ENCODE measurements at places on chromosomes 16 and 17.

DNA sequence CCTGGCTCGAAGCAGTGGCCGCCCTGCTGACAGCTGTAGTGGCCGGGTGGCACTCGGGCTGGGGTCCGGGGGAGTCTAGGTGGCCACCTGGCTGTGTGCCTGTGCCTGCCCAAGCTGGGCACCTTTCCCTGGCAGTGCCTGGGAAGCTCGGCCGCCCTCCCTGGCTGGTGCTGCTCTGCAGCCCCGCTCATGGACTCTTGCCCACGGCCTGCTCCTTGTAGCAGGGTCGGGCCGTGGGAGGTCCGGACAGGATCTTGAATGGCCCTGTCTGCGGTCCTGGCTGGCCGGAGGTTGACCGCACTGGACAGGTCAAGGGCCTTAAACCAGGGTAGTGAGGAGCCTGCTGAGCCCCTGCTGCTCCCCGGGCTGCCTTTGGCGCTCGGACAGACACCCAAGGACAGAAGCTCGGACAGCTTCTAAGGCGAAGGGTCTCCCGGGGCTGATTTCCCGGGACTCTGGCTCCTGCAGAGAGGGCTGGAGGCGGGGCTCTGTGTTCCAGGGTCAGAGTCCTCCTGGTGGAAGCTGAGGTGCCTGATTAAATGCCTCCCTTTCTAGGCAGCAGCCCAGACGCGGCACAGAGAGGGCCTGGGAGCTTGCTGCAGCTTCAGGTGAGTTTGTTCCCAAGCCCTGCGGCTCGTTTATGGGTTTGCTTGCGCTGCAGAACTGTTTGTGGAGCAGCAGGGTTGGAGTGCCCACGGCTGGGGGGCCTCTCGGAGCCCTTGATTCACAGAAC is 6.0 kb downstream of the CAPN15 start:
- DNase-seq: no peak

DNA sequence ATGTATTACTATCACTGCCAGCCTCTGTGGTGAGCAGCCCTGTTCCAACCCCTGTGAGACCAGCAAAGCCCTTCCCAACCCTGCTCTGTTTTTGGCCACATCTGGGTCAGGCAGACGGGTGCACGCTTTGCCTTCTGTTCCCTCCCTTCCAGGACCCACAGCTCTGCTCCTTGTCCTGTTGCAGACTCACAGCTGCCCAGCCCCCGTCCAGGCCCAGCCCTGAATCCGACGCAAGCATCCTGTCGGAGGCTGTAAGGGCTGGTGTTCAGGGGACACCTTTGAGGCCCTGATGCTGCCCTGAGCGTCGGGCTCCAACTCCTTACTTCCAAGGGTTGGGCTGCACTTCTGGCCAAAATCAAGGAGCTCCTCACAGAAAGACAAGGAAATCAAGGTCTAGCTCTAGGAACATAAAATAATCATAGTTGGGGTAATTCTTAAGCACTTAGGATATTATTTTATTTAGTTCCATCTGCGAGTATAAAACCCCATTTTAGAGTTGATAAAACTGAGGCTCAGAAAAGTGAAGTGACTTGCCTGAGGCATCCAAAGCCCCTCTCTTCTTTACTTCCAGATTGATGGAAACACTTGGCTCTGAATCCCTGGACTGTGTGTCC is 14.3 kb upstream of the SRCIN1 start:
- no peak for DNase-seq

- no peak for DNase-seq
Measured at GRCh38 chr17:34721326-34721725, 141.9 kb downstream of the TMEM132E start.

DNA sequence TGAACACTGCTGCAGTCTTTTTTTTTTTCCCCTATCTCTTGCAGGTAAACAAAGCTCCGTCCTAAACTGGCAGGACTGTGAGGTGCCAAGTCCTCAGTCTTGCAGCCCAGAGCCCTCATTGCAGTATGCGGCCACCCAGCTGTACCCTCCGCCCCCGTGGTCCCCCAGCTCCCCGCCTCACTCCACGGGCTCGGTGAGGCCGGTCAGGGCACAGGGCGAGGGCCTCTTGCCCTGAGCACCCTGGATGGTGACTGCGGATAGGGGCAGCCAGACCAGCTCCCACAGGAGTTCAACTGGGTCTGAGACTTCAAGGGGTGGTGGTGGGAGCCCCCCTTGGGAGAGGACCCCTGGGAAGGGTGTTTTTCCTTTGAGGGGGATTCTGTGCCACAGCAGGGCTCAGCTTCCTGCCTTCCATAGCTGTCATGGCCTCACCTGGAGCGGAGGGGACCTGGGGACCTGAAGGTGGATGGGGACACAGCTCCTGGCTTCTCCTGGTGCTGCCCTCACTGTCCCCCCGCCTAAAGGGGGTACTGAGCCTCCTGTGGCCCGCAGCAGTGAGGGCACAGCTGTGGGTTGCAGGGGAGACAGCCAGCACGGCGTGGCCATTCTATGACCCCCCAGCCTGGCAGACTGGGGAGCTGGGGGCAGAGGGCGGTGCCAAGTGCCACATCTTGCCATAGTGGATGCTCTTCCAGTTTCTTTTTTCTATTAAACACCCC is 13.8 kb downstream of the IL34 start:
- no peak for DNase-seq

- DNase-seq: no peak
Measured at GRCh38 chr16:84631153-84631466, 13.2 kb upstream of the COTL1 start.

DNA sequence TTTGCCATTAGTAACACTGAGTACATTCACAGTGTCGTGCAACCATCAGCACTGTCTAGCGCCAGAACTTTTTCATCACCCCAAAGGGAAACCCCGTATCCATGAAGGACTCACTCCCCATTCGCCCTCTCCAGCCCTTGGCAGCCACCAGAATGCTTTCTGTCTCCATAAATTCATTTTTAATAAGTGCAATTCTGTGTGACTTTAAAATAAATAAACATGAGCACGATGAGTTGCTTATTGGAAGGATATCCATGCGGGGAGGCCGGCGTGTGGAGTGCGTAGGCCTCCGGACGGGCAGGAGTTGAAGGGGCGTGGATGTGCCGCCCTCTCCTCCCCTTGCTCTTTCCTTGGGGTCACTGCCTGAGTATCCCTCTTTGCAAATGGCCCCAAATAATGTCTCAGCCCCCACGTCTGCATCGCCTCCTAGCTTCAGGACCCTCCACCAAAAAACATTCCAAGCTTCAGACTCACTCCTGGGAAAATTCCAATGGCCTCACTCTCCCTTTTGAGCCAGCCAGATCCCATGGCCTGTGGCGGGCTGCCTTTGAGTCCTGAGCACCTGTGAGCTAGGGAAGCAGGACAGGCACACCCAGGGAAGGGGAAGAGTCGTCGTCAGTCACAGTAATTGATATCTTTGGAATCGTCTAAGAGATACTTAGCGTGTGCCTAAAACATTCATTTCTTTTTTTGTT is 306.3 kb downstream of the SEC14L1 start:
- DNase-seq: no peak

- DNase-seq: no peak
Measured at GRCh38 chr17:45752246-45752645, 31.9 kb upstream of the CRHR1 start.

DNA sequence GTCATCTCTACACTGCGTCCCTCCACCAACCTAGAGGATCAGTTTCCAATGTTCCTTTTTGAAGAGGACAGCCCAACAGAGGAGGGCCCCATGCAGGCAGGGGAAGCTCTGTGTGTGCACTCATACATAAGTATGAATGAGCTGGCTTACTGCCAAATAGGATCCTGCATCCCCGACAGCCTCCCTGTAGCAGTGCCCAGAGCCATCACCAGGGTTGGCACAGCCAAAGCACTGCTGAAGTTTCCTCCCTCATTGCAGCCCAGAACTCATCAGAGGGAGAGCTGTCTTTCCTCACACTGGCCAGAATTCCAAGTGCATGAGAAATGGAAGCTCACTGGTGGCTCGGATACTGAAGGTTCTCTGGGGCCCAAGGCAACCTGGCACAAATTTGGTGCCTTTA is 114.4 kb downstream of the ASIC2 start:
- no peak for DNase-seq

GRCh38 chr16:85234310-85235204 is 122.3 kb upstream of the CIBAR2 start:
- DNase-seq: peak; percentile 90

DNA sequence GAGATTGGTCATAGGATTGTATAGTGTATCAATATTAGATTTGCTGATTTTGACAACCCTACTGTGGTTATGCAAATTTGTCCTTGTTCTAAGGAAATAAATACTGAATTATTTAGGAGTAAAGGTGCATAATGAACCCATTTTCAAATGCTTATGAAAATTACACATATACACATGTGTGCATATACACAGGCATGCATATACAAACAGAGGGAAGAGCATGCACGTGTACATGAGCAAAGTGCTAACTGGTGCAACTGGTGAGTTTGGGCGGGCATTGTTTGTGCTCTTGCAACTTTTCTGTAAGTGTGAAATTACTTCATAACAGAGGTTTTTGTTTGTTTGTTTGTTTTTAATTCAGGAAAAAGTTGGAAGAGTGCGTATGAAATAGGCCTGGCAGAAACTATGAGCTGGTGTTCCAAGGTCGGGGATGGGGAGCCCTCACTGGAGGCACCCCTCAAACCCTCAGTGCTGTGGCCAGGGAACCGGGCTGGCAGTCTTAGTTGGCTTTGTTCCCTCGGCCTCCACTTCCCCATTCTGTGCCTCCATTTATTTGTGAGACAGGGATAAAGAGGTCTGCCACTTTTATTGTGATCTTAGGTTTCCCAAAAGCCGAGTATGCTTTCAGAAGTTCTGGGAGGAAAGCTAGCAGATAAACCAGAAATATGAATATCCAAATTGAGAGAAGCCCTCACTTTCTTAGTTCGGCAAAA is 5.8 kb downstream of the DEXI start:
- DNase-seq: no peak

DNA sequence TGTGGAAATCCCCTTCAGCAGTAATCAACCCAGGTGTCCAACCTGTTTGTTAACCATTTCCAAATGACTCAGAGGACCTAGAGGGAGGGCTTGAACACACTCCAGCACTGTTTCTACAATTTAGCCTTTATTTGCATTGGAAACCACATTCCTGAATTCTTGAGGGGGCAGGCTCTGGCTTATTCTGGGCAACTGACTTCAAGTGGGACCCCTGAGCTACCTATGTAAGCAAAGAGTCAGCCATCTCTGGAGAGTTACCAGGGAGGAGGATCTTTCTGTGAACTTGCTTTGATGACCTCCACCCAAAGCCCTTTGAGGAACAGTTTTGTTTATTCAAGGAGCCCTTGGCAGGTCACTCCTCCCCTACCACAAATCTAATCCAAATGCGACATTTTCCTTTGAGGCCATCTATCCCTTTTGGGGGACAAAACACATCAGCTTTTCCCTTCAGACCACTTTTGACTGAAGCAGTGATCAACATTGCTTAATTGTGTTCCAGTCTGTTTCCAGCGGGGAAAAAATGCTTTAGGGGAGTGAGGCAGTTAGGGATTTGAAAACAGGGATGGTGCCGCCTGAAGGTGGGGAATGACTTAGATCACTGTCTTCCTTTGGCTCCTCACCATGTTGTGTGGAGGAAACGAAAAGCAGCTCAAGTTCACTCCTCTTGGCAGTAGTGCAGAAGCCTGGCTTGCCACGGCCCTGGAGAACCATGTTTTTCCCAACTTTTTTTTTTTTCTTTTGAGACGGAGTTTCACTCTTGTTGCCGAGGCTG is 46.2 kb downstream of the TUBD1 start:
- DNase-seq: no peak

- no peak for DNase-seq
Measured at GRCh38 chr16:48559462-48560211, 50.3 kb downstream of the N4BP1 start.

DNA sequence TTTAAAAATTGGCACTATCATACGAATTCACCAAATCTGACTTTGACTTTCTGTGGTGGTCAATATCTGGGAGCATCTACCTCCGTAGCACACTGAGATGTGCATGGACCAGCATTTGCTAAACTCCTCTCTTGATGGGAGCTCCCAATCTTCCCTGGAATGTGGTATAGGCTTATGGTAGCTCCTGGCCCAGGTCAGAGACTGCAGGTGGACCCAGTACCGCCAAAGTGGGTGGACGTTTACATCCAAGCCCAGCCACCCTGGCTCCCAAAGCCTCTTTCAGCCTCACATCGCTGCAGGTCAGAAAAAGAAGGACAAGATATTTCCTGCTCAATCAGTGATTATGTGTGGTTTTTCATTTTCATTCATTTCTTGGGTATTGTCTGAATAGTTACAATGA is 43.1 kb upstream of the NKD1 start:
- no peak for DNase-seq

- DNase-seq: no peak
Measured at GRCh38 chr17:43897831-43898230, 9.5 kb downstream of the MPP2 start.

DNA sequence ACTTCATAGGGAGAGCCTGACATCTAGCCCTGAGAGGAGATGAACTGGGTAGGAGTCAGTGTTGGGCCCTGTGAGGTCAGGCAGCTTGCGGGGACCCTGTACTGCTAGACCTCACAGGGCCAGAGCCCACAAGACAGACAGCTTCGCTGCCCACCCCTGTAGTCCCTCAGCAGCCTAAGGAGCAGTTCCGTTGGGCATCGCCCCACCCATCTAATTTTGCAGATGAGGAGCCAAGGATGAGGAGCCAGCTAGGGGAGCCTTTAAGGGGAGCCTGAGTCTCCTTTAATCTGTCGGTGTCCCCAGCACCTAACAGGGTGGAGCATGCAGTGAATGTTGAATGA is 755 bp upstream of the TUFM start:
- DNase-seq: no peak

- no peak for DNase-seq
Measured at GRCh38 chr16:55938126-55938525, 63.0 kb upstream of the CES5A start.

GRCh38 chr16:50593410-50594150 is 45.4 kb downstream of the NKD1 start:
- no peak for DNase-seq

DNA sequence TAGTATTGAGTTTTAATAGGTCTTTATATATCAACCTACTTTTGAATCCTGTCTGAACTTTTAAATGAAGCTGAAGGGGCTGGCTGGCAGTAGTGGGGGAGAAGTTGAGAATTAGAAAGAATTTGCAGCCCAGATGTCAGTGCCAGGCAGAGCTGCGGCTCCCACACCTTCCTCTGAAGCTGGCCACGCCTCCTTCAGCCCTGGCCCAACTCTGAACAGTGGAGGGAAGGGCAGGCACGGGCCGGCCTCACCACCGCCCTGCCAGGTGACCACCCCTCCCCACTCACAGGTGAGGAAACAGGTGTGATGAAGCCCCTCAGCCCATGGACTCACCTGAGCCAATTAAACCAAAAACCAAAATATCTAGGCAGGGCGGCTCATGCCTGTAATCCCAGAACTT is 87.0 kb downstream of the MGAT5B start:
- no peak for DNase-seq

GRCh38 chr17:79441356-79442160 is 169.3 kb downstream of the RBFOX3 start:
- DNase-seq: no peak

- DNase-seq: no peak
Measured at GRCh38 chr16:83301971-83302370, 505.8 kb upstream of the HSBP1 start.

- no peak for DNase-seq
Measured at GRCh38 chr17:56896968-56897359, 16.9 kb downstream of the TRIM25 start.

Data from NCI-H2171 (cell line).